ENCODE measurements at places on chromosomes 1 and 21.
A peak's percentile ranks its signal among the peaks of the same experiment; 100 is the strongest.

DNA sequence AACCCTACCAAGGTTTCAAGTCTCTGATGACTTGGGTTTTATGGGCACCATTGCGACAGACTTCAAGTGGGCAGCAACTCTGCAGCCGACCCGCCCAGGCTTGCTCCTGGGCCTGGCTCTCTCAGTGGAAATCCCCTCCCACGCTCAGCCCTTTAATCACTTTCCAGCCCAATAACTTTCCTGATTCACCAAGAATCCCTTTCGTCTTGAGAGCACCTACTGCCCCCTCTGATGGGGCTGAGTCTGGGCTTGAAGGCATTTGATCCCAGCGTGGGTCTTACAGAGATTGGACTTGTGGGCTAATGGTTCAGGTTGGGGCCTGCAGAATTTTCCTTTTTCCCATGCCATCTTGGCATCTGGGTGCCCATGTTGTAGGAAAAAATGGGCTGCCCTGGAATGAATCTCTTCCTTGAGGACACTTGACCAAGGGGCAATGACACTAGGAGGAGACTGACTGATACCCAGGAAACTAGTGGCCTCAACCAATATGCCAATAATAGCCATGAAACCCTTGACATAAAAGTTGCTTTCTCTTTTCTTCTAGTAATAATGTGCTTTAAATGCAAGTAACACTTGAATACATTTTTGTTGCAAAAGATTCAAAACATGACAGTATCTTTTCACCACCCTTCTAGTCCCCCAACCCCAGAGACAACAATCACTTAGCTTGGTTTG lies 7.8 kb upstream of the PHLDA3 start:
- no peak for DNase-seq

DNA sequence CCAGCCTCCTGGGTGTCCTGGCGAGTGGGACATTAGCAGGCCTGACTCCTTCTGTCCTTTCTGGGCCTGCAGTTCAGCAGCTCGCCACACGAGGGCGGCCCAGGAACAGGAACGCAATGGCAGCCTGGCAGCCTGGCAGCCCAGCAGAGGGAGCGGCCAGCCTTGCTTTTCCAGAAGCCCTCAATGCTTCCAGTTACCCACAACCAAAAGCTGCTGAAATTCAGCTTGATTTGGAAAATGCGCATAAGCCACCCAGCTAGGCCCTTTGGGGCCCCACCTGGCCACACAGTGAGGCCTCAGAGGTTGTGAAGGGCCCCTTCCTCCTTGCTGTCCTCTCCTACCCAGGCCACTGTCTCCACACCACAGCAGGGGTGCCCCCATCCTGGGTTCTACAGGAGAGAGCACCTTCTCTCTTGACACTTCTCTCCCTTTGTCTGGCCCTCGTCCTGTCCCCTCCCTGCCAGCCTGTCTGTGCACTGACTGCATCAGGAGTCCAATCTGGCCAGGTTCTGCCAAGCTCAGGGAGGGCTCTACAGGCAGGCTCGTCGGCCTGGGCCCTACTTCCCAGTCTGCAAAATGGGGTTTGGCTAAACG lies 103.4 kb upstream of the VAMP3 start:
- DNase-seq, result peak; percentile 29

- no peak for DNase-seq
Observed at GRCh38 chr1:30579580-30579979, 143.8 kb downstream of the MATN1 start.

DNA sequence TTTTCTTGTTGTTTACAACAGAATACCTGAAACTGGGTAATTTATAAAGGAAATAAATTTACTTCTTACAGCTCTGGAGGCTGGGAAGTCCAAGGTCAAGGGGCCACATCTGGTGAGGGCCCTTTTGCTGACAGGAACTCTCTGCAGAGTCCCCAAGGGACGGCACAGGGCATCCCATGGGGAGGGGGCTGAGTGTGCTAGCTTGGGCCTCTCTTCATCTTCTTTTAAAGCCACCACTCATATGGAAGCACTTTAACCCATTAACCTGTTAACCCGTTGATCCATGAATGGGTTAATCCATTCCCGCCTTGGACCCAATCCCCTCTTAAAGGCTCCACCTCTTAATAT lies 76.3 kb downstream of the OBSCN start:
- no peak for DNase-seq

- DNase-seq, result no peak
Observed at GRCh38 chr1:55828044-55828443, 612.9 kb upstream of the USP24 start.

DNA sequence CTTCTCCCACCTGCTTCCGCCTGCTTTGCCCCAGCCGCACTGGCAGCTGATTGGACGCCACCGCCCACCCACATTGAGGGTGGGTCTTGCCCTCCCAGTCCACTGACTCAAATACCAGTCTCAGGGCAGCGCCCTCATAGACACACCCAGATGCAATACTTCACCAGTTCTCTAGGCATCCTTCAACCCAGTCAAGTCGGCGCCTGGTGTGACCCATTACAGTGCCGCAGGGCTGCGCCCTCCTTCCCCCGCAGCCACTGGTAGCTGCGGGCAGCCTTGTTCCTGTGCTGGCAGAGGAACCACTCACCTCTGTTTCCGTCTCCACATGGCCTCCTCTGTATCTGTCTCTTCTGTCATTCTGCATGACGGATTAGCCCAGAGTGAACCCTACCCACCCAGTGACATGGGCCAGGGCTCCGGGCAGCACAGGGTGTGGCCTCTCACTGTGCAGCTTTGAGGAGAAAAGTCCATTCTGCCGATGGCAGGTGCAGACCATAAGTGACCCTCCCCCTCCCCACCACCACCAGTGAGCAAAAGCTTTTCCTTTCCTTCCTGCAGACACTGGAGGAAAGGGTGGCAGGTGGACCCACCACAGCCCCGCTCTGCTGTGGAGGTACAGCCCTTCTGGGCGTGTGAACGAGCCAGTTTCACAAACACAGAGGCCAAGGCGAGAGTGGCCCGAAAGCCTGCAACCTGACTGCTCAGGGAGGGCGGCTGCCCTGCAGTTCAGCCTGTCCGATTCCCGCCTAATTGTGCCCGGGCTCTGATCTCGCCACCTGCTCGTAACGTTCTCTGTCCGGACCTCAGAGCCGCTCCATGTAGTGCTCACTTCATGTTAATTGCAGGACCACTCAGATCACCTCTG lies 57.1 kb downstream of the FAAP20 start:
- no peak for DNase-seq

DNA sequence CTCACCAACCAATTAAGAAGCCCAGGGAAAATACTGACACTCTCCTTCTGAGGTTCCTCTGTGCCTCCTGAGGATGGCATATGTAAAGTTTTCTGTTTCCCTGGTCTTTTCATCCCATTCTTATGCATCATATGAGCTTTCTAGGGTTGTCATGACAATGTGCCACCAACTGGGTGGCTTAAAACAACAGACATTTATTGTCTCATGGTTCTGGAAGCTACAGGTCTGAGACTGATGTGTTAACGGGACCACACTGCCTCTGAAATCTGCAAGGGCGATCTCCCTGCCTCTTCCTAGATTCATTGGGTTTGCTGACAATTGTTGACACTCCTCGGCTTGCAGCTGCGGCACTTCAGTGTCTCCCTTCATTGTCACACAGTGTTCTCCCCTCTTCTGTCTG lies 308.4 kb downstream of the RGS7 start:
- DNase-seq, result no peak

DNA sequence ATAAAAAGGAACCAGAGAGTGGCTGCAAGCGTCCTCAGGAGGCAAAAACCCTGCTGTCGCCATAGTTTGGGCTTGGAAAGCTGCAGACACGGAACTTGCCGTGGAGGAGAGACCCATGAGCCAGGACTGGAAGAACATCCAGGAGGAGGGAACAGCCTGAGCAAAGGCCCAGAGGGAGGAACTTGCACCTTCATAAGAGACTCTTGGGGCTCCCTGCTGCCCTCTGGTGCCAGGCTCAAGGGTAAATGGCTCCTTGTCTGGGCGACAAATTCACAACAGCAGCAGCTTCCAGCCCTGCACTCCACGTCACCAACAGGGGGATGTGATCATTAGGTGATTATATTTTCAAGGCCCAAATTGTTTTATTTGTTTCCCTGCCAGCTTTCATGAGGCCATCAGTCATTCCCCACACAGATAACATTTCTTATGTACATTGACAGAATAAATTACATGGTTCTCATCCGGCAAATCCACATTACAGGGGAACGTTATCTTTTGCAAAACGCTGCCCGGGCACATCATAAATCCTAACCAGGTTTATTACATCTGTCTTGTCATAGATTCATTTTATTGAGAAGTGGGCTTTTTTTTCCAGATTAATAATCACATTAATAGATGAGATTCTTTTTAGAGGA lies 143.0 kb upstream of the GRIK3 start:
- no peak for DNase-seq

DNA sequence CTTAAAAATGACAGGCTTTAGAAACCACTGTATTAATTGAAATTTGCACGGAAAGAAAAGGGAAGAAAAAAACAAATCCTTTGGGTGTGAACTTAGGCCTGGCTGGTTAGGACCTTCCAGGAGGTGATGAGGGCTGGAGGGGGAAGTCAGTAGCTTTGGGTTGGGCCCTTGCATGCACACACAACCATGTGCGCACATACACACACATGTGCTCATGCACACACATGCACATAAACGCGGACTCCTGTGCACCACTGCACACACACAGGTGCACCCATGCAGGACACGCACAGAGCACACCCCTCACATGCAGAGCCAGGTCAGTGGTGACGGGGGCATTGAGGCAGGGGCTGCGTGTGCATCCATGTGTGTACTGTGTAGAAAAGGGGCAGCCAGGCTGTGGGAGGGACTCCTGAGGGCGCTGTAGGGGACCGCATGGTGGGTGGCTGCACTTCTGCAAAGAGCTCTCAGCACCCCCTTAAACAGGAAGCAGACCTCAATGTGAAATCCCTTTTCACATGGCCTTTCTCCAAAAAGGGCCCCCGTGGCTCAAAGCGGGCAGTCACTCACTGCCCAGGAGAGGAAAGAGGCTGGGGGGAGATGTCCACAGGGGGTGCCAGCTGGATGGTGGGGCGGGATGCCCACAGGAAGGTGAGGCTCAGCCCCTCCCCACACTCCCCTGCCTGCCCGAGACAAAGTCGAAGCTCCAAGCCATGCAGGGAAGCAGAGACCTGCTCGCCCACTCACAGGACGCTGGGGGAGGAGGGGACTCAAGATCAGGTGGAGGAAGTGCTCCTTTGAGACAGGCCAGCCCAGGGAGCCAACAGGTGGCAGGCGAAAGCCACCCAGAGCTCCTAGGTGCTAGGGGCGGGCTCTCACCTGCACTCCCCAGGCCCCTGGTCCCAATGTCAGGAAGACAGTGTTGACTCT lies 95.2 kb downstream of the ITPKB start:
- DNase-seq, result no peak

- DNase-seq, result no peak
Observed at GRCh38 chr1:15295696-15296095, 48.7 kb downstream of the FHAD1 start.

DNA sequence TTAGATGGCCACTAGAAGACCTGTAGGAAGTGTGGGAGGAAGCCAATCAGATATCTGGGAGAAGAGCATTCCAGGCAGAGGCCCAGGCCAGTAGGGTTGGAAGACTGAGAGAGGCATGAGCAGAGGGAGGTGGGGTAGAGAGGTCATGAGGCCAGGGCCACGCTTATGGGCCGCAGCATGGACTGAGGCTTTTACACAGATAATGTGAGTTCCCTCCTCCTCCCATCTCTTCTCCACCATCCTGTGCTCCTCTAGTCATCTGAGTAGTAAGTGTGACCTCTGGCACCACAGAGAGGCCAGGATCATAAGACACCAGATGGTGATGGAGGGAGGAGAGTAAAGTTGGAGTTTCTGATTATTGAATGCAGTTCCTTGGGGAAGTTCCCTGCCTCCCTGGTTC lies 17.1 kb downstream of the TTC22 start:
- DNase-seq, result no peak

DNA sequence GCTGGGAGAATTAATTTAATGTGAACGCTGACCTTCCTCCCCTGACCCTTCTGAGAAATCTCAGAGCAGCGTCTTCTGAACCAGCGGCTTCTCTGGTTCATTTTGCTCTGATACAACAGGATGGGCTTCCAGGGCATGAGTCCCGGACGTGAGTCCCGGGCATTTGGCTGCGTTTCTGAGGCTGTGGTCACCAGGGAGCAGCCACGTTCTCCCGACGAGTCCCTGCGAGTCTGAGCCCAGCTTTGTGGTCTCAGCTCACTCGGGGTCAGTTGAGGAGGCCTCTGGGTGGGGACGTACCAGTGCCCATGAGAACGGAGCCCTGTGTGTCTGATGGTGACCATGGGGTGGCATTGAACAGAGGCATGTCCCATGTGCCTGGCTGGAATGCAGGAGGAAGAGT lies 17.7 kb upstream of the OBSCN start:
- no peak for DNase-seq

DNA sequence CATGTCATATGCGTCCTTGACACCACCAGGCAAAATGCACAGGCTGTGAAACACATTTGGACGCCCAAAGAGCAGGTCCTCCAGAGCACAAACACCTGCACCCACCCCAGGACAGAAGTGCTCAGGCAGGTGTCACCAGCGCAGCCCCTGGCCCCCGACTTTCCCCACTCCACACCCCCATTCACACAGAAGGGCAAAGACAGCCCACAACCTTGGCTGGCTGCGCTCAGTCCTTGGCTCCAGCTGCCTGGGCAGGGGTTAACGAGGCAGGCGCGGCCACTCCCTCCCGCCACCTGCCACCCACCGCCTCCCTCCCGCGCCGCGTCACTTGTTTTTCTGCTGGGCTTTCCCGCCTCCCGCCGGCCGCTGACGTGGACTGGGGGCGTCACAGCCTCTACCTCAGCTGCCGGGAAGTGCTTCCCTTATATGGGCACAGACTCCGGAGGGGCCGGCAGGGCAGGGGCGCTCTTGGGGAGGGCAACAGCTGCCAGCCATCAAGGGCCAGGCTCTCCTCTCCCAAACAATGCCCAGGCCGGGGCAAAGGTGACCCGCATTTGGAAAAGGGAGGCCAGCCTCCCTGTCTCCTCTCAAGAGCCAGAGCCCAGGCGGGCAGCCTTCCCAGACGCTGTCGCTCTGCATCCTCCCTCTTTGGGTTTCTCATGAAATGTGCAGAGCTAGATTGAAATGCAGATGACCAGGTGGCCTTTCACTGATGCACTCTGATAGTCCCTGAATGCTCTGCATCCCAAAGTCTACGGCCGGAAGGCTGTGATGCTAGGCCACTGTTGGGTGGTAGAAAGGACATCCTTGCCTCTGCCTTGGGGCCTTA lies 14.8 kb upstream of the BTG2 start:
- DNase-seq, result no peak

Data from amniotic stem cell (primary cell).